ENCODE measurements at places on chromosomes 16 and 17.

DNA sequence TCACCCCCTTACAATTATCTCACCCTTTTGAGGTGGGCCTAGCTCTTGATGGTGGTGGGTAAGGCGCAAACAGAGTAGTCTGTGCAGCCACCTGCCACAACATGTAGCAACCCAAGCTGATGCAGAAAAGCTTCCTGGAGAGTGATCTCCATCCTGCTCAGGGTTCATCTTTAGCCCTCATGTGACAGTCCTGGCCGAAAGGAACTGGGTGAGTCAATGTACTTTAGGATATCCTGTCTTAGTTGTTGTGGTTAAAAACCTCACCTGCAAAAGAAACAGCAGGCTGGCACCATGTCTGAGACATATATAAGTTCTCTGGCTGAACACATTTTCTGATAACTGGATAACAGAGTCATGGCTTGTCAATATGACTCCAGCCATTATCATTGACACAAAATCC, 183.5 kb upstream of the CPHXL start:
- no peak for DNase-seq

DNA sequence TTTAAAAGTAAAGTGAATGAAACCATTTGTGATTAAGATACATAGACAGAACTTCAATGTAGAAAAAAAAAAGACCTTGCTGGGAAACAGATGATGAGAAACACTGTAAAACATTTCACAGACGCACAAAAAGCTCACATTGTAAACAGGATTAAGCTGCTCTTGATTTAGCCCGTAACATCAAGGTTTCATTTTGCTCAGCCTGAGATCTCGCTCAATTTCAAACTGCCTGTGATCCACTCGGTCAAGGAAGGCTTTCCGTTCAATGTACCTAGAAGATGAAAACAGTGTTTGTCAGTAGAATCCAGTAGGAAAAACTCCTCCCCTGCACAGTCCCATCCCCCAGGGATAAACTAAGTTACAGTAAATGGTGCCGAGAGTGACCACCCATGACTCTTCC, 42.3 kb upstream of the BCAR1 start:
- DNase-seq = no peak

DNA sequence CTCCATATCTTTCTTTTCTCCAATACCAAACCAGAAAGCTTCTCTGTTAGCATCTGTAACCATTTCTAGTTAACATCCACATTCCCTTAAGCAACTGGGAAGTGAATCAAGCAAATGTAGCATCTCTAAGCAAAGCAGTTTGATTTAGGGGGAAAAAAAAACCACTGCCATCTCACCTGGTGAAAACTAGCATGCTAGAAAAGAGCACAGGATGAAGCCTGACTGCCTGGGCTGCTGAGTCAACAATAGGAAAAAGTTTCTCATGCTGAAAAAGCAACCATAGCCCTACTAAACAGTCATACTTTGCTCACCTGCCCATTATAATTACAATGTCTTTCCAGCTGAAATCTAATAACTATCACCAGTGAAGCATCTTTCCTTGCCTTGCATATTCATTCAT, 139.3 kb downstream of the ANKFN1 start:
- DNase-seq = no peak

GRCh38 chr16:15643946-15644250, 944 bp upstream of the MARF1 start:
- no peak for DNase-seq

GRCh38 chr16:4380119-4381063, 8.7 kb downstream of the VASN start:
- DNase-seq = no peak

- no peak for DNase-seq
These were observed 330.1 kb downstream of the CDH11 start for GRCh38 chr16:64791756-64792155.

DNA sequence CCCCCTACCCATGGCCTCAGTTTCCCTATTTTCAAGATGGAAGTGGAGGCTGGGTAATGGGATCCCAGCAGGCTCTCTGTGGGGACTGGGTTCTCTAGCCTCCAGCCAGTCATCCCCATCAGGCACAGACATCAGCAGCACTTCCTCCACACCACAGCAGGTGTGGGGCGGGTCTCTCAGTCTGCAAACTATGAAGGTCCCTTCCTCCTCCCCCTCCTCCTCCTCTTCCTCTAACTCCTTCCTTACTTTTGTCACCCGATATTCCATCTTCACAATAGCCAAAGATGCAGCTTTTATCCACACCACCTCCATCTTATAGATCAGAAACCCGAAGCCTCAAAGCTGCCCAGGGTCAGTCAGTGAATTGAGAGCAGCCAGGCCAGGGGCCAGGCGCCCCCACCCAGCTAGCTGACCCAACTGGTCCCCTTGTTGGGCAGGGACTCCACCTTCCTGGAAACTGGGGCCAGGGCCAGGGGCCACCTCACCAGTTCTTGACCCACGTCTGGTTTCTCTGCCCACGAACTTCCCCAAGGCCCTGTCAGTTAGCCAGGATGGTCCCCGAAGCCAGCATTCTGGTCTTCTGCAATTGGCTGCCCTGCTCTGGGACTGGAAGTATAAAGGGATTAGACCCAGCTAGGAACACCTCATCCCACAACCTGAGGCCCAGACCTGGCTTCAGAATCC, 2.5 kb downstream of the FAM83G start:
- no peak for DNase-seq
